Stimulated activated CD8-positive, alpha-beta memory T cell treated with anti-CD3 and anti-CD28 coated beads, Interleukin-7, amount 100 ng/mL, for 4 hours (primary cell): ENCODE measurements at places on chromosomes 4 and X.

GRCh38 chr4:181004056-181004455 is 1239.1 kb upstream of the TENM3 start:
- no peak for DNase-seq

DNA sequence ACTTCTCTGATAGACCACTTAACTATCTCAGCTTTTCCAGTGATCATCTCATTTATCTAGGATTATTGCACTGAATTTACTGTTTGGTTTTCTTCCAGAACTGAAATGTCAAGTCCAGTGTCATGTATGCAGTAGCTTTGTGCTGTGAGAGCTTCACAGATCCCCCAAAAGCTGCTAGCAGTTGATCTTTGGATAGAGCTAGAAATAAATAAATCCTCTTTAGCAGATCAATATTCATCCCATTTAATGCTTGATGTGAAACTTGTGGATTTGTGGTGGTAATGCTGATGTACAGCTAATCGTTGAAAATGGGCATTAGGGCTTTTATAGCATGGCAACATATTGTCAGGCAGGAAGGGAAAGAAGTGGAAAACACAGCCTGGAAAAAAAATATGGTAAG is 509.6 kb upstream of the FAM241A start:
- no peak for DNase-seq

GRCh38 chrX:107748506-107748905 is 27.1 kb downstream of the TSC22D3 start:
- no peak for DNase-seq

DNA sequence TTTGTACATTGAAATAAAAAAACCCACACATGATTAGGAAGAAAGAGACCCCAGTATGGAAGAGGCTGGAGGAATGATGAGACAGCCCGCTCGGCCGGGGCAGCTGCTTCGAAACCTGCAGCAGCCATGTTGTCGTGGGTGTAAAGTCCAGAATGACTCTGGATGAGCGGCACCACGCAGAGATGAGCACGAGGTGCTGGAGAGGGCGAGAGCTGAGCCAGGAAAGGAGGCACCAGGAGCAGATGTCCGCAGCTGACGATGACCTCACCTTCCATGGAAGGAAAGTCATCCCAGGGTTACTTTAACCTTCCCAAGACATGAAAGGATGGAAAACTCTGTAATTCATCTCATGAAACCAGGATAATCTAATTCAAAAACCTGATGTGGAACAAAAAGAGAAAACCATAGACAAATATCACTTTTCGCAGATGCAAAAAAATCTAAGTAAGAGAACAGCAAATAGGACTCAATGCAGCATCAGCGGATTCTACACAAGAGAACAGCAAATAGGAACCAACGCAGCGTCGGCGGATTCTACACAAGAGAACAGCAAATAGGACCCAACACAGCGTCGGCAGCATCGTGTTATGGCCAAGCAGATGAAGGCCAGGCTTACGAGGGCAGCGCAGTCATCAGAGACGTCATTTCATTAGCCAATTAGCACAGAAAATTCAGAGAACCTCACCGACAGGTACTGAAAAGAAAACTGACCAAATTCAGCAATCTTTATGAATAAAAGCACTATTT is 25.9 kb upstream of the SPON2 start:
- DNase-seq: no peak

DNA sequence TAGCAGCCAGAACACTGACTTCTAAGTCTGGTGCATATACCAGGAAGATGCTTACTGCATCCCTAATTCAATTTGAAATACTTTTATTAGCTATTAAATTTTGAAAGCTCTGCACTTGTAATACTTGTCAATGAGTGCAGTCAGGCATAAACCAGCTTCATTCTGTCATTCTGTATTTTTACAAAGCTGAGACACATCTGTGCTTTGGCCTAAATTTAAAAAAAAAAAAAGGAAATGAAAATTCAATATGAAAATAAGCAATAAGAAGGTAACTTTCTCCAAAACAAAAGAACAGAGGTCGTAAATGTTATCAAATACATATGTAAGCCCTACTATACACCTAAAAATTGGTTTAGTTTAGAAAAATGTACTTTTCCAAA is 7.0 kb downstream of the SMIM14 start:
- no peak for DNase-seq

- DNase-seq: no peak
These were observed 646.6 kb downstream of the ANKRD50 start for GRCh38 chr4:124065936-124066335.

- no peak for DNase-seq
These were observed 173.2 kb upstream of the TBL1X start for GRCh38 chrX:9291629-9292028.

GRCh38 chr4:181427076-181427475 is 816.1 kb upstream of the TENM3 start:
- no peak for DNase-seq

DNA sequence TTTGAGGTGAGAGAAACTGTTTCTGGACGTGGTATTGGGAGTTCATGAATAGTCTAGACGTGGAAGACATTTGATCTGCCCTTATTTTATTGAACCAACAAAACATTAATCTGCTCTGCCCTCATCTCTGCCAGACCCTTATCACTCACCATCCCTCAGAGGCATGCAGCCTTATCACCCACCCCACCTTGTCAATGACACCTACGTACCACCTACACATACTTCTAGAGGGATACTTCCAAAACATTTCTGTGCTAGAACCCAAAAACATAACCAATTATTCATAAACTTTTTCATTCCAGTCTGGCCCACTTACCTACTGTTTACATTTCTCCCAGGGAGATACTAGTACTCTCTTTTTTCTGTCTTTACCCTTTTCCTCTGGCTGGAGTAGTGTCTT is 105.2 kb downstream of the RS1 start:
- DNase-seq: no peak

GRCh38 chr4:95248720-95249425 is 299.9 kb downstream of the UNC5C start:
- DNase-seq: no peak

DNA sequence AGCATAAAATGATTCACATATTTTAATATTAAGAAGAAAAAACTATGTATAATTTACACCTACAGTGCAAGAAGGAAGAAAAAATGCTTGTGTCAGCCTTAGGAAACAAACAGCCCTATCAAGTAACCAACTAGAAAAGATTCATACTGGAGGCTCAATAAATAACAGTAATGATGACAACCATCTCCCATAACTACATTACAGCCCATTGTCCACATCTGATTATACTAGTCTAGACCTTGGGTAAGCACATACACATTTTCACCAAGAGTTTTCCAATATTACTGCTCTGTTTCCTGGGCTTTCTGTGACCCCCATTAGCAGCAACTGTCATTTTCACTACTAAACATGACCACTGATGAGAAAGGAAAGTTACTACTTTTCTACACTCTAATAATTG is 169.7 kb downstream of the MAB21L2 start:
- DNase-seq: no peak

DNA sequence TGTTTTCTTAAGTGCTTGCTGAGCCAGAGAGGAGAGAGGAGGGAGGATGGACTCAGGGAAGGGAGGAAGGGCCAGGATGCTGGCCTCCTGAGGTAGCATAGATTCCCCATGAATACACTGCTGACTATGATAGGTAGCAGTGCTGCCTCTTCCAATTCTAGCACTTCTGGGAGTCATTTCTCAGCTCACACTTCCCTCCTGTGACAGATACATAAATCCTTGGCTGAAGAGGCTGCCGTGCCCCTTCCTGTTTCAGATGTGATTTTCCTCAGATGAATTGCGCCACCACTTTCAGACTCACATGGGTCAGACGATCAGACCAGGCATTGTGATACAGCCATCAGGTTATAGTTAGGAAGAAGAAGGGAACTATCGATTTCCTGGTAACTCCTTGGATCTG is 22.4 kb downstream of the TSC22D3 start:
- no peak for DNase-seq

DNA sequence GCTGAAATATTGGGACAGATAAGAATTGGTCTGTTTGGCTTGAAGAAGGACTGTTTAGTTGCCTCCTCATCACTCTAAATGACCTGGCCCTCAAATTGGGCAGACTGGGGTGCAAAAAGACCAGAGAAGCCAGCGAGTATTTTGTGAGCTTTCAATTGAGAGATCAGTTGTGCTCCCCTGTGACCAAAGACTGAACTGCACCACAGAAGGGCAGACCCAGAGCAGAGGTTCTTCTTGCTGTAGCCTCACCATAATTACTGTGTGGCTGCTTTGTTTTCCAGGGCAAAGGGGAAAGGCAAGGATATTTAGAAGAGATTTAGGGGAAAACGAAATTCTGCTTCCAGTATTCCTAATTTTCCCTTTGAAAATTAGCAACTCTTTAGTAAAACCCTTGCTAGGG is 104.0 kb upstream of the MBNL3 start:
- DNase-seq: no peak

DNA sequence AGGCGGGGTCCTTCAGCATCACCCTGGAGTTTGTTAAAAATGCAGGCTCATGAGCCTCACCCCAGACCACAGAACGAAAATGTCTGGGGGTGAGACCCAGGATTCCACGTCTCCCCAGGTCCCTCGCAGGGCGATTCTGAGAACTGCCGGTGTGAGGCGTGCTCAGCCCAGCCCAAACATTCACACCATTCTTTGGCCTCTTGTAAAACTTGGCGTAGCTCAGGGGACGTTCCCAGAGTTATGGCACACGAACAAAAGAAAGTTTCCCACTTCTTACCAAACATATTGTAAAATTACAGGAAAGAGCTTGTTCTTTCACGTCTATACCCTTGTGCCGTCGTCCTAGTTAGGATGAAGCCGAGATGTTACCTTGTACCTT is 12.9 kb downstream of the CD99 start:
- DNase-seq: no peak

- no peak for DNase-seq
These were observed 41.8 kb downstream of the GASK1B start for GRCh38 chr4:158131027-158131426.

GRCh38 chrX:116667346-116668134 is 204.8 kb upstream of the CT83 start:
- DNase-seq: no peak

- DNase-seq: no peak
These were observed 19.8 kb upstream of the ADD1 start for GRCh38 chr4:2823671-2824328.

DNA sequence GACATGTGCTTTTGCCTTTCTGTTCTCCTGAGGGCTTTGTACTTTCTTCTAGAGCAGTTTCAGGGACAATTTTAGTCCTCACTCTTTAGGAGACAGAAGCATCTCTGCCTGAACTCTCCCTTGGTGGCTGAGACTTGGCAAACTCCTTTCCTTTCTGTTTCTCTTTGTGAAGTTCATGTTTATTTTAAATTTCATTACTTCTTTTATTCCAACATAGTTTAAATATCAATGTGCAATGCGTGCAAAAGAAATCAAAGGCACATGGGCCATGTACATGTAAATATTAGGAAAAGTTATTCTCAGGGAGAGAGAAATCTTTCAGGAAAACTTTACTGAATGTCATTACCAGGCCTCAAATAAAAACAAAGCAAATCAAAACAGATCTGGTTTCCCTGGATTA is 177.6 kb downstream of the RNF150 start:
- no peak for DNase-seq

DNA sequence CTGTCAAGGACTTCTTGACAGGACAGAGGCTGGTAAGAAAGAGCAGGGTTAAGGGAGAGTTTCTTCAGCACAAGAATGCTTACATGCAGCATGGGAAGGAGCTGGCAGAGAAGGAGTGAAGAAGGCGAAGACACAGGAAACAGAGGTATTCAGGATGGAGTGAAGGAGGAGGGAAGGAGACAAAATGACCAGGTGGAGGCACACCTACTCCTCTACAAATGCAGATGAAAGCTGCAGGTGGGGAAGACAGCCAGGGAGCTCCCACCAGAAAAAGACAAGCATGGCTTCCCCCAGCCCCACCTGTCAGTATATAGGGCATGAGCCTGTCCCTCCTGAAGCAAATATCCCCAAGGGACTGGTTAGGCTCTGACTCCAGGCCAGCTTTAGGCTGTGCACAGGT is 29.6 kb upstream of the NKRF start:
- no peak for DNase-seq

GRCh38 chr4:33914386-33914785 is 2329.9 kb downstream of the ARAP2 start:
- no peak for DNase-seq

DNA sequence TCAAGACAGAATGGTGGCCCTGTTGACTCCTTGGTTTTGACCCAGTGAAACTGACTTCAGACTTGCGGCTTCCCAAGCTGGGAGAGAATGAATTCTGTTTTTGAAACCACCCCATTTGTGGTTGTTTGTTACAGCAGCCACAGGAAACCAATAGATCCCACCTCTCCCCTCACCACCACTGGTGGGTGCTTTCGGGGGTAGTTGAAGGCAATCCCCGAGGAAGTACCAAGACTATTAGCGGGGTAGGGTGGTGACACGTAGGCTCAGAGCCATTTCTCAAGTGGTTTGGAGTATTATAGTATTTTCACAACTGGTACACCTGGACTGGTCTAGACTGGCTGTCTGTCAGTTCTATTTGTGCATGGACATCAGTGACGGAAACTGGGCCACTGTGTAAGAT is 189.1 kb upstream of the RBPJ start:
- DNase-seq: peak; percentile 31

GRCh38 chrX:41002026-41002425 is 83.2 kb upstream of the USP9X start:
- no peak for DNase-seq

- no peak for DNase-seq
These were observed 29.2 kb downstream of the IGFBP7 start for GRCh38 chr4:57080781-57081650.

DNA sequence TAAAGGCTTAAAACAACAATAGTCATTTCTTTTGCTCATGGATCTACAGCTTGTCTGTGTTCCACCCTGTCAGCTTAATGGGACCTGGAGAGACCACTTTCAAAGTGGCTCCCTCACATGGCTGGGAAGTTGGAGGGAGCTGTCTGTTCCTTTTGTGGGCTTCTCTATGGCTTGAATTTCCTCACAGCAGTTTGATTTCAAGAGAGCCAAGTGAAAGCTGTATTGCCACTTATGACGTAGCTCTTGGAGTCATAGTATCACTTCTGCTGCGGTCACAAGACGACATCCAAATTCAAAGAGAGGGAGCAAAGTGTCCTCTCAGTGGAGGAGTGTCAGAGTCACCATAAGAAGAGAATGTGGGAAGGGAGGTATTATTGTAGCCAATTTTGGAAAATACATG is 22.7 kb upstream of the ACSL1 start:
- DNase-seq: no peak
